CD4-positive, alpha-beta T cell treated with Interleukin-21 for 1 hour (primary cell): ENCODE measurements at places on chromosomes 3 and 15.
A peak's percentile ranks its signal among the peaks of the same experiment; 100 is the strongest.

DNA sequence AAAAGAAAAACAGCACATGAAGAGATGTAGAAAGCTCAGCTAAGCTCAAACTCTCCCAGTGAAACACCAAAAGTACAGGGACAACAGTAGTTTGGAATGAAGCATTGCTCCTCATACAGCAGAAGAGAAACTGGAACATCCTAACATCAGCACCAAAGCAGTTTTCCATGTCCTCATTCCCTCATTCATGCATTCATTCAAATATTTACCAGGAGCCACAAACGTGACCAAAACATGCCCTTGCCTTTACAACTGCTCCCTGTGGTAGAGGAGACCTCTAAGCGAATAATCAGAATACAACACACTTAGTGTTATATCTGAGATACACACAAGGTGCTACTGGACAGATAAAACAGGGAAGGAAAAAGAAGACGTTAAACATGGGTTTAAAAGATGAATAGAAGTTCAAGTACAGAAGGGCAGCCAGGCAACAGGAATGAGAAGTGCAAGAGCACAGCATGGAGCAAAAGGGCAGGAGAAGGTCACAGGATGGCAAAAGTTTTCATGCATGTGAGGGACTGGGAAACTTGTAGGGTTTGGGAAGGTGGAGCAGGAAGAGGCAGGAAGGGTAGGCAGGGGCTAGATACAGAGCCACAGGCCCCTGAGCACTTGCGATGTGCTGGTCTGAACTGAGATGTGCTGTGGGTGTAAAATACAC, 58.5 kb upstream of the LMCD1 start:
- no peak for DNase-seq

DNA sequence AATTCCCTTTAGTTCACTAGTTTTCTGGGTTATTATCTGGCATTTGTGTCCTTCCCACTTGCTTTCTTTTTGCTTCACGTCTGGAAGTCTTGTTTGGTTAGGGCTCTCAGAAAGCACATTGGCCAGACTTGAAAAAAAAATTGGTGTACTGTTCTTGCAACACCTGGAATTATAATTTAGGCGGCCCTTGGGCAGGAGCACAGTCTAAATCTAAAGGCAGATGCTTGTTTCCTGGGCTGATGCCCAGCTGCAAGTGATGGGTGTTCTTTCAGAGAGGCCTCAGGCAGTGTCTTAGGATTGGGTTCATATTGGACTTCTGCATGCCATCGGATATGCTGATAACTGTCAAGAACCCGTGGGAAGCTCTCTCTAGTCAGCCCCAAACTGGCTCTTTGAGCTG, 521.5 kb downstream of the PDCD6IP start:
- no peak for DNase-seq

DNA sequence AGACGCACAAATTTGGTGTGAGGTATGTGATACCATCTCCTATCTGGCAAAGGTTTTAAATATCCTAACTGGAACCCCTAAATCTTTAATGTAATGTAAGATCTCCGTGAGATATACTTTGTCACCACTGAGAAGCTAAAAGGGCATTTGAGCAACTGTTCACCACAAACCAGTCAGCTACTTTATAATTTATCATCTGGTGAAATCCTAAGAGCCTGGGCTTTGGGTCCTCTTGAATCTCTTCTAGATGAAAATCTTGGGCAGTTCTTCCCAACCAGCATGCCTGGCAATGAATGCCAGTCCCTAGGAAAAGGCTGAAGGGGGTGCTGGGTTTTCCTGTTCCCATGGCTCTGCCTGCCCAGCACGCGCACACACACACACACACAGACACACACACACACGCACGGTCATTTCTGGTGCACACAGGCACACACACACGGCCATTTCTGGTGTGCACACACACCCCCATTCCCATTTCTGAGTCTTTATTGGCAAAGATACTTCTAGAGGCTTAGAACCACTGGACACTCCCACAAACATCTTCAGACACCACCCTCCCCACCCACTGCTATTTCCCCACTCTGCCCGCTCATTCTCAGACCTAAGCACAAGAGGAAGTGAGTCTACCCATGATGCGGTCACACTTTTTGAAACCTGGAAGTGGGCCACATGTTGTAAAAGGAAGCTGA, 72.6 kb downstream of the MYO1E start:
- peak; percentile 76 for DNase-seq

DNA sequence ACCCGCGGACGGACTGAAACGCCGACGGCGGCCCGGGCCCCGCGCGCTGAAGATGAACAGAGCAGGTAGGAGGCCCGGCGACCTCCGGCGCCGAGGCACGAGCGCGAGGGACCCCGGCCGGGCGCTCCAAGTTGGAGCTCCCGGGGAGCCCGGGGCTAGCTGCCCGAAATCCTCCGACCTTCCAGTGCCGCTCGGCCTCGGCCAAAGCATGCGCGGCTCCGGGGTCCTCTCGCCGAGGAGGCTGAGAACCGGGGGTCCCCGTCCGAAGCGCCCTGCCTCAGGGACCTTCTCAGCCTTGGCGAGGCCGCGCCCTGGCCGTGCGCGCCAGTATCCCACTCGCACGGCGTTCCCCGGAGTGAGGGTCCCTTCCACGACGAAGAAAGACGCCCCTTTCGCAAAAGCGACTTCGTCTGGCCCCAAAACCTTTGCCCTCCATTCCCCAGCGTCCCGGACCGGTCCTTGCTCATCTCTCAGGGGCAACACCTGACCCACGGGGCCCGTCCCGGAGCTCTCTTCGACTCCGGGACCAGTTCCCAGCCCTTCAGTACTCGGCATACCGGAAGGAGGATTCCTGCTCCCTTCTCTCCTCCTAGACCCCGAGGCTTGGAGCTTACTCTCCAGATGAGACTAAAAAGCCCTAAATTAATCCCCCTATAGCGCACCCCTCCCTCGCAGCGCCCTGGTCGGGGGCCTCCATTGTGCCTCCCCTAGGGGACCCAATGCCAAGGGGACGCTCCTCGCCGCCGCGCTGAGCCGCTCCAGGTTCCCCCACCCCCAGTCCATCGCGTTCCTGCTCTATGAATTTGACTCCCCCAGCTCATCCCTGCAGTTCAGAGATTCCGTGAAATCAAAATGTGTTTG, 7.7 kb upstream of the FGD5 start:
- no peak for DNase-seq

DNA sequence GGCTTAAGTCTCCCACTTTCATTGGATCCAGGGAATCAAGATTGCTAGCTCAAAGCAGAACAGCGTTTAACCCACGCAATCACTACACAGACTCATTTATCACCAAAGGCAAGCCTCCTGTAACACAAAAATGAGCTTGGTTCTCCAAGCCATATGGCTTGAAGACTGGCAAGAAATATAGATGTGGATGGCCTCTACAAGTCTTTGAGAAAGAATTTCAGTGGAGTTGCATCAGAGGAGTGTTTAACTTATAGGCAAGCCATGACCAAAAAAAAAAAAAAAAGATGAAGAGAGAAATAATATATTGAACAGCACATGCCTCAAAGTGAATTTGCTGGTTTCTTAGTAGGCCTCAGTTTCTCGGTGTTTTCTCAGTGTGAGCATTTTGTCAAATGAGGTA, 27.3 kb downstream of the PDZRN3 start:
- no peak for DNase-seq

- DNase-seq, result no peak
Measured at GRCh38 chr15:39479911-39480310, 101.0 kb upstream of the THBS1 start.

GRCh38 chr3:147391781-147392624, 14.3 kb downstream of the ZIC4 start:
- no peak for DNase-seq

- no peak for DNase-seq
Measured at GRCh38 chr3:100125161-100125938, 11.0 kb upstream of the FILIP1L start.

GRCh38 chr15:40247406-40247971, 8.6 kb downstream of the PAK6 start:
- DNase-seq, result no peak

- no peak for DNase-seq
Measured at GRCh38 chr15:80990955-80991354, 1.3 kb upstream of the MESD start.

- no peak for DNase-seq
Measured at GRCh38 chr3:10957976-10958749, 34.4 kb upstream of the SLC6A1 start.

- DNase-seq, result no peak
Measured at GRCh38 chr15:66067687-66068086, 185.9 kb downstream of the MEGF11 start.

DNA sequence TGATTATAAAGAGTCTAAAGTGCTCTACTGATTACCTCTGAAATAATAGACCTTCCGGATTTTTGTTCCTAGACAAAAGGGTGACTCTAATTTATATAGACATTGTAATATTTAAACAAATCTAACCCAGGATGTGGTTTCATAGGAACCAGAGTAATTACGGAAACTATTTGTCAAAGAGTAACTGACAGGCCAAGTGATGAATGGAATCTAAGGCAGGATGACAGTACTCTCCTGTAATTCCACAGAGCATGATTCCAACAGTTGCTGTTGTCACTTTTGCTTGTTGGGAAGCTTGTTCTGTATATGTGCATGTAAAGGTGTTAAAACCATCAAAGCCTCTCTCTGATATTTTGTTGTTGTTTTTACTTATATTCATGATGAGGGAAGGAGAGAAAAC, 1141.0 kb downstream of the IGSF11 start:
- no peak for DNase-seq

DNA sequence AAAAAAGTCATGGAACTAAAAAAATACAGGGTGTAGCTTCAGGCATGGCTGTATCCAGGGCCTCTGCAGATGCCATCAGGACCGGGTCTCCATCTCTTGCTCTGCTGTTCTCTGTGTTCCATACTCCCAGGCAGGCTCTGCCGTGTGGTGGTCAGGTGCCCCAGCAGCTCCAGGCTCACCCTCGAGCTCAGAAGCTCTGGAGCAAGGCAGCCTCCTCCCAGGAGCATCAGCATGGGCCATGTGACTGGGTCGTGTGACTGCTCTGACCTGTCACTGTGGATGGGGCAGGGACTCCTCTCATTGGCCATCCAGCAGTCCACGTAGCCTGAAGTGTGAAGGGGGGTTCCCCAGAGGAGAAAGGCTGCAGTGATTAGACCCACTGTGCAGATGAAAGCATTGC, 8.5 kb downstream of the FBLN2 start:
- no peak for DNase-seq

GRCh38 chr15:89777073-89777751, 1.1 kb downstream of the MESP2 start:
- DNase-seq, result no peak

GRCh38 chr15:82829234-82829633, 19.8 kb downstream of the WHAMM start:
- no peak for DNase-seq

- DNase-seq, result peak; percentile 16
Measured at GRCh38 chr15:22979238-22980188, 655 bp downstream of the CYFIP1 start.

- no peak for DNase-seq
Measured at GRCh38 chr15:100073982-100074381, 267.8 kb downstream of the ADAMTS17 start.

GRCh38 chr3:7447197-7447769, 586.4 kb downstream of the GRM7 start:
- DNase-seq, result no peak

GRCh38 chr3:14319654-14320182, 82.7 kb upstream of the SLC6A6 start:
- DNase-seq, result peak; percentile 26

DNA sequence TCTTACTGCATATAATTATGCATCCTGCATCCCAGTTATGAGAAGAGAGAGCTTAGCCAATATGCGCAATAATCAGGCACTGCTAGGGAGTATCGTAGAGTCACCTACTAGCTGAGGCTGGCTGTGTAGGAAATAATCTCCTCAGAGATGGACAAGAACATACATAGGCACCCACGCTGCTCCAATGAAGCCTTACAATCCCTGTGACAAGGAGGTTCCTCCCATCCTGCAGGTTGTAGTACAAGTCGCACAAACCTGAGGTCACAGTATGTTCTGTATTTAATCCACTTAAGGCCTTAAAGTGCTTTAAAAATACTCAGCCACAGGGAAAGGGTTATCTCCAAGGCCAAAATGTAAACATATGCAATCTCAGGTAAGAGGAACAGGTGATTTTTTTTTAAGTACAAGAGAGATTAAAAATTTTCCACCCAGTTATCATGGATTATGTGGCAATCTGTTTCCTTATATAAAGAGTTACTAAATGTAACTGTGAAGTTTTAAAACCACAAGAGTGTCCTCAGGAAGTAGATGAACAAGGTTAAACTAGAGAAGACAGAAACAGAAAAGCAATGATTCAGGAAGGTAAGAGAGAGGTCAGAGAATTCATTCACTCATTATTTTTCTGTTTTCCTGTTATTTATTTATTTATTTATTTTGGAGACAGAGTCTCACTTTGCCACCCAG, 7.5 kb upstream of the COLQ start:
- peak; percentile 9 for DNase-seq

DNA sequence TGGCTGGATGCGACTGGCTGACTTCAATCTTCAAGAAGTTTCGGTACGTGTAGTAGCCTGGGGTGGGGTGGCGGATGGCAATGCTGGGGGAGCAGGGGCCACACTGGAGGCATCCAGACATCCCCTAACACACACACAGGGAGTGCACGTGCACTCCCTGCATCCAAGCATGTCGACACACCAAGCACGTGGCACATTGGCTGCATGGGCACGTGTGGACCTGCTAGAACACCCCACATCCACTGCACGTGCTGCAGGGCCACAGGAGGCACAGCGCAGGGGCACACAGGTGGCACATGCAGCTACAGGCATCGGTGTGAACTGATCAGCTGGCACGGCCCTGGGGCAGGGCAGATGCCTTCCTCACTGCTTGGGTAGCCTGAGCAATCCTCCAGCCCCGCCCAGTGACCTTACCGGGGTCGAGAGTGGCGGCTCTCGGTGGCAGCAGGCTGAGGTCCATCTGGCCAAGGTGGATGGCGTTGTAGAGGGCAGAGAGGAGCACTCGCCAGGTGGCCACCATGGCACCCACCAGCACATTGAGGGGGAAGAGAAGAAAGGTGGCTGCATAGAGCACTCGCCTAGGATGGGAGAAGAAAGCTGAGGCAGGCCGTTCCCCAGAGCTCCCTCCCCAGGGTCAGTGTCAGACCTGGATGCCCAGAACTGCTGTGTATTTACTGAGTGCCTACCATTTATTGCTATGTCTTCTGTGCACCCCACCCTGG, 7.5 kb downstream of the ISLR start:
- no peak for DNase-seq

DNA sequence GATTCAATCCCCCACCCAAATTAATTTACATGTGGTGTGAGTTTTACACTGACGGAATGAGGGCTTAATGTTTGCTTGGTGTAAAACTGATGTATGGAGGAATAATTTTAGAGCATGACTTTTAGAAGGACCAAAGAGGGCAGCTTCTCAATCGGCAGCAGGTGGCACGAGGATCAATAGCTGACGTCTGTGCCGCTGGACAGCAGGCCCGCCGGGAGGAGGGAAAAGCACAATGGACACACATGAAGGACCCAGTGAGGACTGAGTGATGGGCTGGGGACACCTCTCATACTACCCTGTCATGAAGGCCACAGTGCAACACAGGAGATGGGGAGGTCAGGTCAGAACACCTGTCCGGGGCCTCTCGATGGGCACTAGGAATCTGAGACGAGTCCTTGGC, 61.4 kb upstream of the NSMCE3 start:
- DNase-seq, result no peak

GRCh38 chr3:138007898-138008297, 2.1 kb upstream of the CLDN18 start:
- no peak for DNase-seq
